NCI-H2081 treated with DMSO at 0.1 percent for 48 hours (cell line): ENCODE measurements at places on chromosomes 11 and 22.

DNA sequence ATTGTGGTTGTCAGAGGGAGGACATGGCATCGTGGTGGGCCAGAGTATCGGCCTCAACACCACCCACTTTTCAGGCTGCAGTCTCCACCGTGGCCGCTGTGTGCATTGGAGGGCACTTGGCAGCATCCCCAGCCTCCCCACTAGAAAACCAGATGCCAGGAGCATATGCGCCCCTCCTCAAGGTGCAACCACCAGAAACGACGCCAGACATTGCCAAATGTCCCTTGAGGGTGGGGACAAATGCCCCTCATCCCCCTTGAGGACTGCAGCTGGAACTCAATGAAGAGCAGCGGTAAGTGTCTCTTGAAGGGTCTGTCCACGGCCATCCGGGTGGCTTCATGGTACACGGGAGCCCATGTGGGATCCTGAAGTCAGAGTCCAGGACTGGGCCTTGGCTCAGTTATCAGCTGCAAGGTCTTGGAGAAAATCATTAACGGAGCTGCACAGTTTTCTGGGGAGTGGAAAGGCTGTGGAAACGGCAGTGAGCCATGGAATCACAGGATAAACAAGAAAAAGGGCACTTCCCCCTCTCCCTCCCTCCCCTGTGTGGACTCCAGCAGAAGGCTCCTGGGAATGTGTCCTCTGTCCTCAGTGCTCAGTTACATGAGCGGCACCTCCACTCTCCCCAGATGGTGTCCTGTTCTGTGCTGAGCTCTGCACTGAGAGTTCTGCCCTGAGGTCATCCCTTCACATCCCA is 324.4 kb upstream of the B3GAT1 start:
- no peak for DNase-seq

- DNase-seq = no peak
Observed at GRCh38 chr11:14956111-14956510, 16.0 kb downstream of the CALCA start.

DNA sequence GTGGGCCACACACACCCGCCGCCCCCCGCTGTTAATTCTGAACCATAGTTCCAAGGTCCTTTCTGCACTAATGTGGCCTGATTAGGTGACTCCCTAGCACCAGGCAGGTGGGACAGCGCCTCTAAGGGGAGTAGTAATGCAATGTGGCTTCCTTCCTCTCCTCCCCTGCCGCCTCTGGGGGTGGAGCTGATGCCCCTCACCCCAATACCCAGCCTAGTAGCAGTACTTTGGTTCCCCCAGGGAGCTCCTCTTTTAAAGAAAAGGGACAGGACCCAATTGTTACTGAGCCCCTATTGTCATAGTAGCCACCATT is 14.4 kb downstream of the RTN4RL2 start:
- no peak for DNase-seq

DNA sequence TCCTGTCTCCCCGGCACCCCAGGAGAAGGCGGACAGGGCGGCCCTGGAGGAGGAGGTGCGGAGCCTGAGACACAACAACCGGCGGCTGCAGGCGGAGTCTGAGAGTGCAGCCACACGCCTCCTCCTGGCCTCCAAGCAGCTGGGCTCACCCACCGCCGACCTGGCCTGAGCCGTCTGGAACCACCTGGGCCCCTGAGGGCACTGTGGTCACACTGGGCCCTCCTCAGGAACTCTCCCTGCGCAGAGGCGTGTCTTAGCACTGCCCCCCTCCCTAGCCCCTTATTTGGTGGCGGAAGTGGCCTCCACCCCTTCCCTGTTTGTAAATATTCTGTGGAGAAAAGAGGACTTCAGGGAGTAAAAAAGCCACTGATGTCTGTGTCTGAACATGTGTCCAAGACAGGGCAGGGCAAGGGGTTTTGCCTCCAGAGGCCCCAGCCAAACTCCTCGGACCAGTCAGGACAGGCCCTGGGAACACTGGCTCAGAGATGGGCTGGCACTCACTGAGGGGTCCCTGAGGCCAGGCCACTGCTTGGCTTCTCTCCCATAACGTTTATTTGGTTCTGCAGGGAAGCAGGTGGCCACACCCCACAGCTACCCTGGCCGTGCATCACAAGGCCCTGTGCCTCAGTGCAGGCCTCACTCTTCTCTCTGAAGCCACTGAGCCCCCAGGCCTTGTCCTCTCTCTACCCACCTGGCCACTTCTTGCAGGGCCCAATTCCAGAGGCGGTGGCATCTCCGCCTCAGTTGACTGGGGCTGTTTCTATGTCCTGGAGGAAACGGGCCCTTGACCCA is 12.0 kb downstream of the RELA start:
- DNase-seq = no peak

DNA sequence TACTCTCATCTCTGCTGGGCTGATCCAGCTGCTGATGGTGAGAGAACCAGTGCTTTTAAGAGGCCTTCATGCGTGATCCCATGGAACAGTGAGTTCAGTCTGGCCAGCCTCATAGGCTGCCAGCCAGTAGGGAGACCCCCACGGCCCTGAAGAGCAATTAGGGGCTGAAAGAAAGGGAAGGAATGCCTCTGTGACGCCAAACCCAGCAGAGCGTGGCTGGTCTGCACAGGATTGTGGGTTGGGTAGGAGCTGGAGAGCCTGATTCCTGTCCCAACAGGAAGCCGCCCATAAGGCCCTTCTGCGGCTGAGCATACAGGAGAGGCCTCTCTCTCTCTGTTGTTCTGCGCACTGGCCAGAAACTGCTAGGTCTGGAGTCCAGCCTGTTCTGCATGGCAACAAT is 181.5 kb upstream of the E2F8 start:
- DNase-seq = no peak

DNA sequence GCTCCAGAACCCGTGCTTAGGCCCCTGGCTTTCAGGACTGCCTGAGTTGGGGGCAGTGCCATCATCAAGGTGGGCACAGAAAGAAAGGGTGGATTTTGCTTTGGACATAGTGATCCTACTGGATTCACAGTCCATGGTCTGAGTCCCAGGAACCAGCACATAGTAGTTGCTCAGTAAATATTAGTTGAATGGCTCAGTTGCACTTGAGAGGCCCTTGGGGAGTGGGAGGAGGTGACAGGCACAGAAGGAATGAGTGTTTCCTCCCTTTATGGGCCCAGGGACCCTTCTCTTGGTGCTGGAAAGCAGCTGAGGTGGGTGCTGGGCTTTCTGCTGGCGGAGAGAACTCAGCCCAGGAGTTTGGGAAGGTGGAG is 16.6 kb downstream of the ARHGEF17 start:
- DNase-seq = no peak

GRCh38 chr11:74023276-74023675 is 14.4 kb upstream of the UCP3 start:
- no peak for DNase-seq

DNA sequence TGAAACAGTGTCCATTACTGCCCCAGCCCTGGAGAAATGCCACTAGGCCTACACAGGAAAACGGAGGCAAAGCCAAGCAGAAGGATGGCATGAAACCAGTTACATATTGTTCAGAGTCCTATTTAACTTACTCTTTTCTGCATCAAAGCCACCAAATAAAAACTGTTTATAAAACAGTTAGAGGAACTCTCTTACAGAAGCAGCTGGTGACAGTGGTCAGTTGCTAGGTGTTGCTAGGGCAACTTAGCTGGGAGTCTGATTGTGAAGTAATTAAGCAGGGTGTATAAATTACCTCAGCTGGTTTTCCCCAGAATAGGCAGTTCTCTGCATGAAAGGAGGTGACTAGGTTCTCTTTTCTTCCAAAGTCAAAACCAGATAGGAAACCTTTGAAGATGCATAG is 115.6 kb upstream of the ZBED5 start:
- peak; percentile 32 for DNase-seq

DNA sequence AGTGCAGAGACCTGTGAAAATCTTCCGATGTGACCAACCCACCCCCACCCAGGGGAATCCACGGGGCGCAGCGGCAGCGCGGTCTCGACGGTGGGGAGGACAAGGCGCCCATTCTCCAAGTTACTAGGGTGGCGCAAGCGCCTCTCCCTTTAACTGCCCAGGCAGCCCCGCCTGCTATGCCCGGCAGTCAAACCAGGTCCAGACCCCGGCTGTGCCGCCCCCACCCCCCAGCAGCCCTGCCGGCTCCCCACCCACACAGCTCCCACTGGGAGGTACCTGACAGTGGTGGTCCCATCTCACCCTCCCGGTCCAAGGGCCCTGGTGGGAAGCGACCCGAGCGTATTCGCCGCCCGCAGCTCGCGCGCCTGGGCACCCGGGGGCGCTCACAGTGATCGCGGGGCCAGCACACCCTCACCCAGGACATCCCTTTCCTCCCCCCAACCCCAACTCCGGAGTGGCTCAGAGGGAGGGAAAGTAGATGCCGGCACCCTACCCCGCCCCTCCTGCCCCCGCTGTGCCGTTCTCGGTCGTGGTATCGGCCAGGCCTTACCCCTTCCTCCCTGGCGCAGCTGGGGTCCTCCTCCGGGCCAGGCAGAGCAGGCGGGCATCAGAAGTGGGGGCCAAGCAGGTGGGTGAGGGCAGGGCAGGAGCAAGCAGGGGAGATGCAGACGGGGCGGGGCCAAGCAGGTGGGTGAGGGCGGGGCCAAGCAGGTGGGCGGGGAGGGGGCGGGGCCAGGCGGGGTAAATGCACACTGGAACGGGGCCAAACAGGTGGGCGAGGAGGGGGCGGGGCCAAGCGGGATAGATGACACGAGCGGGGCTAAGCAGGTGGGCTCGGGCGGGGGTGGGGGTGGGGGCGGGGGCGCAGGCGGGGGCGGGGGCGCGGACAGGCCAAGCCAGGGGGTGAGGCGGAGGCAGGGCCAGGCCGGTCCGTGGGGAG is at the start of gene TRPM5:
TSS of gene TRPM5 (minus strand) at position 634 of the 940 bp plus-strand sequence. CDS start 21,478 bp downstream, outside the sequence.
- DNase-seq = no peak

GRCh38 chr22:32852395-32853251 is 51.1 kb downstream of the TIMP3 start:
- DNase-seq = no peak

- no peak for DNase-seq
Observed at GRCh38 chr11:63829823-63830489, 9.0 kb upstream of the MARK2 start.

- no peak for DNase-seq
Observed at GRCh38 chr11:66715346-66716085, 13.5 kb downstream of the SPTBN2 start.

DNA sequence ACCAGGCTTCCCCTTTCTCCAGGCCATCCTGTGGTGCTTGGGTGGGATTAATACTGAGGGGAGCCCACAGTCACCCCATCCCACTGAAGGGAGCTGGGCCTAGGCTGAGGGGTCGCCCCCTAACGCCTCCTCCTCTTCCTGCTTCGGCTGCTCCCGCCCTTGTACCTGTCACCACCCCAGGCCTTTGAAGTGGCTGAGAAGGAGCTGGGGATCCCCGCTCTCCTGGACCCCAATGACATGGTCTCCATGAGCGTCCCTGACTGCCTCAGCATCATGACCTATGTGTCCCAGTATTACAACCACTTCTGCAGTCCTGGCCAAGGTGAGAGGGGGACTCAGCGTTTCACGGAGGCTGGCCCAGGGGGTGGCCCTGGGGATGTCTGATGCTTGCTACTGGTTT is 6.1 kb downstream of the MICALL1 start:
- no peak for DNase-seq

DNA sequence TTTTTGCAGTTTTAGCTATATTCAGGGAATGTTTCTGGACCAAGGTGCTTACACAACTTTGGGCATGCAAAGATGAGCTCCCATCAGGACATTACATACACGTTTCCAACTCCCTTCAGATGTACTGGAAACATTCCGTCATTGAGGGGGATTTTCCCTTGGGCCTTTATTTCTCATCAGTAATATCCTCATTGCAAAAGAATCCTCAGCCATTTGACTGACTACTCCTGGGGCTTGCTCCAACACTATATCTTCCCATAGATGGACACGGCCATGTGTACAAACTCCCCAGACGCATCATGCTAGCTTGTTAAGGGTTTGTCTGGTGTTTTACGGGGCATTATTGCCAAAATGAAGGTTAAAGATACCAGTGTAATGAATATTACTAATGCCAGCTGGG is 59.3 kb upstream of the NUP160 start:
- DNase-seq = no peak

GRCh38 chr22:42949159-42949558 is 65.8 kb downstream of the PACSIN2 start:
- no peak for DNase-seq

GRCh38 chr11:108403052-108403451 is 64.3 kb downstream of the C11orf65 start:
- DNase-seq = no peak

- DNase-seq = no peak
Observed at GRCh38 chr11:107301878-107302277, 155.7 kb downstream of the CWF19L2 start.

GRCh38 chr22:37121887-37122591 is 12.5 kb upstream of the TMPRSS6 start:
- DNase-seq = no peak

- no peak for DNase-seq
Observed at GRCh38 chr22:49647627-49648026, 180.0 kb downstream of the BRD1 start.

GRCh38 chr11:110389965-110390364 is 39.8 kb upstream of the FDX1 start:
- DNase-seq = no peak

DNA sequence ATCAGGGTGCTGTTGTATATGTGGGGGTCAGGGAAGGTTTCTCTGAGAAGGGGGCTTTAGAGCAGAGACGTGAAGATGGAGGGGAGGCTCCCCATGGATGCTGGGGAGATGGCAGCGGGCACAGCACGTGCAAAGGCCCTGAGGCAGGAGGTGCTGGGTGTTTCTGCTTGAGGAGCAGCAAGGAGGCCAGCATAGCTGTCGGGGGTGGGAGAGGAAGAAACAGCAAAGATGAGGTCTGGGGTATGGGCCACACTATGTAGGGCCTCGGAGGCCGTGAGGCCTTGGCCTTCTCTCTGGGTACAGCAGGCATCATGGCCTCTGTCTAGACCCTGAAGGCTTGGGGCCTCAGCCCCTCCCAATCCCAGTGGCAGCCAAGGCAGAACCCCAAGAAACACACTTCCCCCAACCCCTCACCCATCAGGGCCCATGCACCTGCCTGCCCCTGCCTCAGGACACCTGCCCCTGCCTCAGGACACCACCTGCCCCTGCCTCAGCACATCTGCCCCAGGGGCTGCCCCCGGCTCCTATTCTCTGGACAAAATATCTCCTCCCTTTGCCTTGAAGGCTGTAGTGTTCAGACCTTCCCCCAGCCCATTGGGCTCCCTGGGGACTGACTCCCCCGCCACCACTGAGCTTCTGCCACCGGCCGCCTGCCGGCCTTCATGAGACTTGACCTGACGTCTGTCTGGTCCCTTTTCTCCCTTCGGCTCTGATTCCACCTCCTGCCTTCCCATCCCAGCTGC is 6.2 kb downstream of the ALDH3B1 start:
- no peak for DNase-seq
